Activated CD4-positive, CD25-positive, alpha-beta regulatory T cell treated with anti-CD3 and anti-CD28 coated beads, Interleukin-2, amount 50 U/mL, for 72 hours (primary cell): ENCODE measurements at places on chromosomes 2 and 18.

- DNase-seq, result no peak
Observed at GRCh38 chr2:196259507-196260481, 88.4 kb upstream of the STK17B start.

- no peak for DNase-seq
Observed at GRCh38 chr2:208280234-208280633, 14.2 kb downstream of the PIKFYVE start.

DNA sequence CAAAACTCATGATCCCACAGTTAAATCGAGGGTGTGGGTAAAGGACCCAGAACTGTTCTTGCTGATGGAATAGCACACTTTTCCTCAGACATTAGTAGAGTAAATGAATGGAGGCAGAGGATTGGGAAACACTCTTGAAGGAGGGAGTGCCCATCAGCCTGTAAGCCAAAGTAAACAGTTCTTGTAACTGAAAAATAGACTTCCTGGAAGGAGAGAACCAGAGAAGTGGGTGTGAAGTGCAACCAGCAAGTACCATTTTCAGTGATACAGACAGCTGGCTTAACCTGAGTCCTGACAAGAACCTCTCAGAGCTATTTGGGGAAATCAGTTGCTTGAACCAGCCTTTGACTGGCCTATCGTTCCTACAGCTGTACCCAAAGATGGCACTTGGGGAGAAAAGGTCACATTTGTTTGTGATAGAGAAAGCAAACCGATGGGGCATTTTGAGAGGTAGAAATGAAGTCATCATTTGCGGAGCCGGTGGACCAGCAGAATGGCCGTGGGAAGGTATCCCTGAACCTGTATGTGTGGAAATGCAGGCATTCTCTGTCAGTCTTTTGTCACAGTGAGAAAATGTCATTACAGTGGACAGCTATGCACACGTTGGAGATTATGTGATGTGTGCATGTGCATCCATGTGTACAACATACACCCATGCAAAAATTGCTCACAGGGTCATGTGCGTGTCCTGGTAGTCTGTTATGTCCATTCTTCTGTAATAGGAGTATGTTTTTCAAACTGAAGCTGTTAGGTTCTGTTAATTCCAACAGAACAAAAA lies 17.8 kb downstream of the CRIM1 start:
- no peak for DNase-seq

- DNase-seq, result no peak
Observed at GRCh38 chr18:24272229-24272525, 125.4 kb downstream of the OSBPL1A start.

DNA sequence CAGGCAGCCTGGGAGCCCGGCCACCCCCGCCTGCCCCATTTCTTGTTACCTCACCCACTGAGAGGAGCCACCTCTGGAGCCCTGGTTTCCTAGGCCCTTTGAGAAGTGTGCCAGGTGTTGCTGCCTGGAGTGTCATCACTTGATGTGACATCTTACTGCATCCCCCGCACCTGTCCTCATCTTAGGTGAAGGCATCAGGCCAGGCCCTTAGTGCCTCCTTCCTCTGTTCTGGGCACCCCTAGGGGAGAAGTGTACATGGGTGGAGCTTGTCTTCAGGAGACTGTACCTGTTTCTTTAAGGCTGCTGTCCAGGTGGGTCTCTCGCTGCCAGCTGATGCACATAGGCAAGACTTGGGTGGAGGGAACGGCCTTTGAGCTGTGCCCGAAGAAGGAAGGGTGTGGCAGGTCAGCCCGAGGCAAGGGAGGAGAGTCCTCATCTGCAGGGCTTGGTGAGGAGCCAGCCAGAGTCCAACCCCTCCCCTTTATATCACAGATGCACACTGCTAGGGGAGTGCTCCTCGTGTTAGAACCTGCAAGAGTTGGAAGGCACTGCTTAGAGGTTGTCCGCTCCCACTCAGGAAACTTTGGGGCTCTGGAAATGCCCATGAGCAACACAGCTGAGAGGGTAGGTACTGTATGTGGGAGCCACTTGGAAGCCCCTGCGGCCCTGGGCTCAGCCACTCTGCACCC lies 45.9 kb downstream of the NCK2 start:
- DNase-seq, result no peak

DNA sequence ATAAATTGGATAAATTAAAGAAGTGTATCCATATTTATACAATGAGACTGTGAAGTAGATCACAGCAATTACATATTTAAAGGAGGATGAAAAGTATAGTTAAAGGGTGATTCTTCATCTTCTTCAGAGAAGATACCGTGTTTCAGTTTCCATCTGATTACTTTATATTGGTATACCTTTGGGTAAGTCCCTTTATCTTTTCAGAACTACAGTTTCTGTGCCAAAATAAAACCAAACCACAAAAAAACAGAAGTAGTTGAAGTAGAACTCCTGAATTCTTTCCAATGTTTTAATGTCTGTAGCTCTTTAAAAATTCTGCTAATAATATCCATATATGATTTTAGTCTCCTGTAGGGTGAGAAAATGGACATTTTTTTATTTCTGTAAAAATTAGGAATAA lies 231.2 kb upstream of the LINC00305 start:
- no peak for DNase-seq

GRCh38 chr18:55983433-55983832 lies 395.4 kb upstream of the TCF4 start:
- no peak for DNase-seq

DNA sequence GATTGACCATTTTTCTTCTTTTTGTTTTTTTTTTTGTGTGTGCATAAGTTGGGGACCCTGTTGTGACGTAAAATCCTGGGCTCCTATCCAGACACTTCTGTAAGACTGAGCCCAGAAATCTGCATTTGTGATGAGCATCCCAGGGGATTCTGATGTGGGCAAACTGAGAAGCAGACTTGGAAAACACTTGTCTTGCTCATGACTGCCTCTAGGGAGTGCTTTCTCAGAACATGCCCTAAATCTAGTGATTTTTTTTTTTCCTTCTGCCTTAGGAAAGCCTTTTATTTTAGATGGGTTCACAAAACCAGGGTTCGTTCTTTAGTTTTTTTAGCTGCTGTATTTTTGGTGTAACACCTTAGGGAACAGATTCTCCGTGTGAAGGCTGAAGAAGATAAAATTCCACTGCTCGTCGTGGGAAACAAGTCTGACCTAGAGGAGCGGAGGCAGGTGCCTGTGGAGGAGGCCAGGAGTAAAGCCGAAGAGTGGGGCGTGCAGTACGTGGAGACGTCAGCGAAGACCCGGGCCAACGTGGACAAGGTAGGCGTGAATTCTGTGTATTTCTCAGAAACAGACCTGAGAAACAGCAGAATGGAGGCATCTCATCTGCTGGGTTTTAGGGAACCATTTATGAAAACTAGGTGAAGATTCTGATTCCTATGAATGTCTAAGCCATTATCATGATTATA lies 36.7 kb downstream of the RALB start:
- DNase-seq, result no peak

DNA sequence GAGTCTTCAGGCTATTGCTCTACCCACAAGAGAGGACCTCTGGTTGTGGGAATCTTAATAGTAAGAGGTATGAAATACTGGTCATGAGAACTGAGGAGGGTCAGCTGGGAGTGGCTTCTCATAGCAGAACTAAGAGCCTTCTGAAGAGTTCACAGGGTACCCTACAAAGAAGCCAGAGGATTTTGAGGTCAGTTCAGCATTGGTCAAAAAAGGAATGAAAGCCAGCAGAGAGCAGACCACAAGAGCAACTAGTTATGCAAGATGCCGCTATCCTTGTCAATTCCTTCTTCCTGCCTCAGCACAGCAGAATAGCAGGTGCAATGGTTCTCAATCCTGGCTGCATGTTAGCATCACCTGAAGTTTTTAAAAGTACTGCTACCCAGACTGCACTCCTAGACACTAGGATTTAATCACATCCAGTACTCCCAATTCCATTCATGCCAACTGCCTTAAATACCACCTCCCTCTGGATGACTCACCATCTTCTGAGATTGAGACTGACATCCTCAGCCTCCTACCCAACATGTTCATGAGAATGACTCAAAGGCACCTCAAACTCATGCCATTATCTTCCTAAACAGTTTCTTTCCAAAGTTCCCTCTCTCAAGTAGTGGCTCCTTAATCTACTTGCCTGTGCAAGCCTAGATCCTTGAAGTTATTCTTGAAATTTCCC lies 81.0 kb upstream of the RBMS1 start:
- no peak for DNase-seq

DNA sequence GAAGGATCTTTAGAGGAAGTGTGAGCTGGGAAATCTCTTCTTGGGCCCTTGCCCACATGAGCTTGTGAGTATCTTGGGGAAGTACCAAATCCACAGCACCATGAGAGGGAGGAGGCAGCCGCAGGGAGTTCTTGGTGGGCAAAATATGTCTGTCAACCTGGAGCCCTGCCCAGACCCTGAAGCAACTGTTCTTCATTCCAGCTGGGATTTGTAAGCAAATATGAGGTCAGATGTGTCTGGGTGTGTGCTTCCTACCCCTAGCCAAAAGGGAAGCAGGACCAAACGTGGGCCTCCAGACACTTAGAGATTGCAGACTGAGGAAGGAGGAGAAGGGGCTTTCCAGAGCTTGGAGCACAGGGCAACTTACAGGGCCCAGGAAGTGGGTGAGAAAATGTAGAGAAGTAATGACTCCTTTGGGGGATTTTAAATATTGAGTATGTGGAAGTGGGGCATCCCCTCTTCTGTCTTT lies 41.9 kb downstream of the TMEM247 start:
- DNase-seq, result no peak

DNA sequence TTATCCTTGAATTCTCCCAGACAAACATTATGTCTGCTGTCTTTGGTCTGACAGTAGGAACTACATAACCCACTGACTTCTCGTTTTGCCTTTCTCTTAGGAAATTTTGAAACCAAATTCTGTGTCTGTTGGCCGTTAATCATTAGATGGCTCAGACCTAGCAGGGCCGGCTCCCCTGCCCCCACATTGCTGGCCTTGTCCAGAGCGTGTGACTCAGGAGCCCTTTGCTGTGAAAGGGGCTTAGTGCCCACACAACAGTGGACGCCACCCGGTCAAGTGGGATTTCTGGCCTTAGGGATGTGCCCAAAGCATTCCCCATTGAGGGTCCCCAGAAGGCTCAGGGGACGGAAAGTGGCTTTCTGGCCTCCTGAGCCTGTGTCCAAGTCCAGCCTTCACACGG lies 137.5 kb downstream of the CTIF start:
- DNase-seq, result no peak

GRCh38 chr18:35407871-35408481 lies 30.8 kb upstream of the ZNF396 start:
- DNase-seq, result no peak

DNA sequence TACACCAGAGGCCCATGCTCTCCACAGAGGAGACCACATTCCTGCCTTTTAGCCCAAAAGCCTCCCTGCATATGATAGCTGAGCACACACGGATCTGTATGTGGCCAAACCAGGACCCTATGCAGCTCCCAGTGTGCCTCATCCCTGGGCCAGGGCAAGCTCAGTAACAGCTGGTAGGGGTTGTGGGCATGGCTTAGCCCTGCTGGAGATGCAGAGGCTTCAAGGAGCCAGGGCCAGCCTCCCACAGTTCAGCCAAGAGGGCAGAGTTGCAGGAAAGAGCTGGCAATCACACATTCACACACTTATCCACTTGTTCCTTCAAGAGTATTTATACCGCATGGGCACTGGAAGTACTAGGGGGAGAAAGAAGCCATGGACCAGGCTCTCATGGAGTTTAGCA lies 1.6 kb upstream of the LIMS2 start:
- DNase-seq, result no peak

DNA sequence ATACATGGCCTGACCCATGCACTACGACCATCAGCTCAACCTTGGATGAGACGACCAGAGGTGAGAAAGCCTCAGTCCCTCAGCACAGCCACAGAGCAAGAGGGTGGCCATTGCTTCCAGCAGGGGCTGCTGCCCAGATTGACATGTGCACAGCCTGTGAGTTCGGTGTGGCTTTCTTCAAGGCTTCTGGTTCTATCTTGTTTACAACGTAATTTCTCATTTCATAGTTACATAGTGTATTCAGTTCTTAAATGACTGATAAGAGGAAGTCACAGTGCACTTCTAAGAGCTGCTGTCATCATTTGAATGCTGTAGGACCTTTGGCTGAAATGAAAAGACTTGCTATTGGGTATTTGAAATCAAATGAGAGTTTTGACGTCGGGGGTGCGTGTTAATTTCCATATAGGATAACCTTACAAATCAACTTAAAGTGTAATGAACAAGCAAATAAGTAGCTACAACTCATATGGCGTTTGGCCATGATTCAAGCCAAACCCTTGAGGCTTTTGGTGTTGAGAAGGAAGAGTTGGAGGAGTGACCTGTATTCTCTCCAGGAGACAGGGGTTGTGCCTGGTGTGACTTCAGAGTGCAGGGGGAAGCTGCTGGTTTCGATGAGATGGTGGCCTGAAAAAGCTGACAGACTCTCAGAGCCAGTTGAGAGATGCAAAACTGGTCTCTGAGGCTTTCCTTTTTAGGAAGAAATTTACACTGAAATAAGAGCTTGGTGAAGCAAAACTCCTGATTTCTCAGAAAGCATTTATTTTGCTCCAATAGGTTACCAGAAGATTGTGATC lies 51.0 kb downstream of the TSHZ1 start:
- DNase-seq, result no peak

DNA sequence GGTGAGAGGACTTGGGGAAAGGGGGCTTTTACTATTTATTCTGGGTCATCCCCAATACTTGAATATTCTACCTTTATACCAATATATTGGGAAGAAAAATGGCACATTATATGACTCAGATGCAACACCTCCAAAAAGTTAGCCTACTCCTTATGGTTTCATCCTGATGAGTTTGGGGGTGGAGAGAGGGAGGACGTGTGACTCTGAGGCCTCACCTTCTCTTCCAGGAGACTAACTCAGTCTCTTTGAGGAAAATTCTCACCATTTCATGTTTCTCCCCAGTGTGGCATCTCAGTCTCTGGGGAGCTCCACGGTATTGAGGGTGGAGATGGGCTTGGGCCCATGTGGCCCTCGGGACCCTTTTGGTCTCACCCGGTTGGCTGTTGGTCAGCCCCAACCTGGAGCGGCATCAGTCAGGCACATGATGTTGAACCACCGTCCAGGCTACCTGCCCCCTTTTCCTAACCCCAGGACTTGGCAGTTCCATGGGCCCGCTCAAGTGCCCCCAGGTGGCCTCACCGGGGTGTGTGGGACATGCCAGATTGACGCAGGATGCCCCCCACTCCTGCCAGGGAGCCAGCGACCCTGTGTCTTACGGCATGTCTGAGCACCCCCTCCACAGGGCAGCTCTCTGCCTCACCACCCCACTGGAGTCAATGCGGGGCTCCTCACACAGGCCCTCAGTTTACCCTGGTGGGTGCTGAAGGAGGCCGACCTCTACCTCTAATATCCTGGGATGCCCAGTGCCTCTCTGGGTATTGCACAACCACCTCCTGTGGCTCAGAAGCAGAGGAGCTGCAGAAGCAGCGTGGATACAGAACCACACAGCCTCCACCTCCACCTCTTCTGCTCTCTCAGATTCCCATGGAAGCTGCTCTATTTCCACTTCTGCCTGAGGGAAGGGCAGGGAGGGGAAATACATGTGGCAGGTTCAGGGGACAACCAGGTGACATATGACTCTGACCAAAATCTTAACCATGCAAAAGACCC lies 297.4 kb downstream of the EIPR1 start:
- DNase-seq, result no peak
